ENCODE measurements at places on chromosomes 1 and 21.

- DNase-seq, result peak; percentile 35
These were observed at the start of gene PTGER3 for GRCh38 chr1:71047635-71048607. Gene PTGER3 (minus strand): TSS chr1:71047816. CDS start chr1:71047577, 239 bp downstream.

DNA sequence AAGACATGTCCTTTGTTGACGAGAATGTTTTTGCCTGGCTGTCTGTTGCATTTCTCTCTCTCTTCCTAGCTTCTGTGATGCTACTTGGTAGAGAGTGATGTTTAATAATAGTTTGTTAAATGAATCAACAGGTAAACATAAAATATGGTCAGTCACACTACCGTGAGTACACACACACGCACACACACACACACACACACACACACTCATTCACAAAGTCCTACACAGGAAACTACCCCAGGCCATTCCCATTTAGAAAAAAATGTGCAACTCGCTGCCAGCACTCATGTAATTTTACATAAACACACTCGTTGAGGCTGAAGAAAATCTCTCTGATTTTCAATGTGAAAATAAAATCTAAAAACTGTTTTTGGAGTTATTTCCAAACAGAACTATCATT is 38.7 kb downstream of the RUNX1 start:
- DNase-seq, result no peak

DNA sequence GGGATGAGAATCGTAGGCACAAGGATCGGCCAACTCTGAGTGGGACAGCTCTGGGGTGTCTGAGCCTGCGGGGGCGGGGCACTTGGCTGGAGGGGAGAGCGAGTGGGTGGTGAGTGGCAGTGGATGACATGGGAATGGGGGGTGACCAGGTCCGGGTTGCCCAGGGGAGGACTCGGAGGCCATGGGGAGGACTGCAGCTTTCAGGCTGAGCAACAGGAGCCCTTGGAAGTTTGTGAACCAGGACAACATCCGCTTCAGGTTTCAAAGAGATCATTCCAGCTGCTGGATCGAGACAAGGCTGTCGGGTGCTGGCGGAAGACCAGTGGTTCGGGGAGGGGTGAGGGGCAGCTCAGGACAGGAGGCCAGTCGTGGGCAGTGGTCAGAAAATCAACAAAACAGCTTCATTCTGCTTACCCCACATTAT is 124.4 kb upstream of the IRF2BP2 start:
- DNase-seq, result no peak

- DNase-seq, result no peak
These were observed 4.5 kb upstream of the CRABP2 start for GRCh38 chr1:156709757-156710489.

- peak; percentile 51 for DNase-seq
These were observed 779 bp downstream of the SON start for GRCh38 chr21:33543505-33544129.

DNA sequence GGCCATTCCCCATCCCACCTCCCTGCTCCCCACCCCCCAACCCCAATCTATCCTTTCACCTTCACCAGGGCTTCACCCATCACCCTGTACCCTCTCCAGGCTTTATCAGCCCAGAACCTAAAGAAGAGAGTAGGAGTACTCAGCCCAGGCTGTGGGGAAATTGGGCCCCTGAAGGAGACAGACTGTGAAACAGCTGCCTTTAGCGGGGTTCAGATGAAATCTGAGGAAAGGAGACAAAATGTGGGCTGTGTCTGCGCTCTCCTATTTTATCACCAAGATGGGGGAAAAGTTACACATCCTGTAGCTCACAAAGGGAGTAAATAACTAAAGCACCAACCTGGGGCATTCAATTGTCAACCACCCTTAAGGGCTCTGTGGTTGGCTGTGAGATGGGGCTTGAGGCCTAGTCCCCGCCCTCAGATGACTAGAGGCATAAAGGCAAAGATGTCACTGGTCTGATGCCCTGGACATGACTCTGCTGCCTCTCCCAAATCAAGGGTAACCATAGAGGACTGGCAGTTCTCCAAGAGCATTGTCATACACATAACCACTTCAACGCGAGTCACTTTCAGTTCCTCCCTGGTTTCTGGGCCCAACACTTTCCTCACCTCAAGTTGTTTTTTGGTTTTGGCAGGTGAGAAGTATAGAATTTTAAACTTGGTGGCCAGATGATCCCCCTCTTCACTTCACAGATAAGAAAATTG is 30.0 kb downstream of the SLC27A3 start:
- DNase-seq, result no peak

DNA sequence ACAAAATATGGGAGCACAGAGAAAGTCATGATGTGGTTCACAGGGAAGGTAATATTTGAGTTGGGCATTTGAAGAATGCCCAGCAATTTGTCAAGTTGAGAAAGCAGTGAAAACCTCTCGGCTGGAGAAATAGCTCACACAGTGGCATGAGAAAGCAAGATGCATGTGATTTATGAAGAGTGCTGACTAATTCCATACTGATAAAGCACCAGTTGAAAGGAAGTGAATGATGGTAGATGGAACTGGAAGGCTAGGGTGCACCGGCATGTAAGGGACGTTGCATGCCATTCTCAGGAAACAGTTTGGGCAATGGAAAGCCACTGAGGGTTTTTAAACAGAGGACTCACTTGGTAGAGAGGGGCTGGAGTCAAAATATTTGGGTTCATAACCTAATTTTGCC is 53.5 kb upstream of the MTF2 start:
- DNase-seq, result no peak

GRCh38 chr1:66998972-66999371 is 55.0 kb downstream of the SLC35D1 start:
- no peak for DNase-seq

- DNase-seq, result no peak
These were observed 182.1 kb downstream of the ETS2 start for GRCh38 chr21:38987633-38988508.

DNA sequence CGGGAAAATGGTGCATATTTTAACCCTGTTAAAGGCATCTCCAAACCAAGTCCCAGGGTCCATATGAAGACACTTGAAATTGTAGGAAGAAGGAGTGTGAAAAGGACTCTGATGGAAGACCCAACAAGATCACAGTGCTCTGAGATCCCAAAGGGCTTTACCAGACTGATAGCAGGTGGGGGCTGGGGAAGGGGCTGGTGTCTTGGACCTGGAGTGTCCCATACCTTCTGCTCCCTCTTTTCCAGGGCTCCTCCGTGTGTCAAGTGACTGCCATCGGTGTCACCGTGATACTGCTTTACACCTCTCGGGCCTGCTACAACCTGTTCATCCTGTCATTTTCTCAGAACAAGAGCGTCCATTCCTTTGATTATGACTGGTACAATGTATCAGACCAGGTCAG is 37.3 kb downstream of the GPR137B start:
- no peak for DNase-seq

GRCh38 chr21:17757671-17758070 is 61.5 kb downstream of the C21orf91 start:
- DNase-seq, result no peak

DNA sequence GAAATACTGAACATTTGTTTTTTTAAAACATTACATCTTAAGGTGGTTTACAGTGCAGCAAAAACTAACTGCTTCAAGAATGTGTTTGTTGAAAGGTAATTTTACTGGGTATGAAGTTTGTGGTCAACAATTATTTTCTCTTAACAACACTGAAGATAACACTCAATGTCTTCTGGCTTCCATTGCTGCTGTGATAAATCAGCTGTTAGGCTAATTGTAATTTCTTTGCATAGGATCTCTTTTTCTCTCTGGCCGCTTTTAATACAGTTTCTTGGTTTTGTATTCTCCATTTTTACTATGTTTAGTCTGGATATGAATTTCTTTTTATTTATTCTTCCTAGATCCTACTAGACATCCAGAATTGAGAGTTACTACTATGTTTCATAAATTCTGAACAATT is 44.9 kb downstream of the DOCK7 start:
- DNase-seq, result no peak

- DNase-seq, result no peak
These were observed 82.5 kb upstream of the MPC2 start for GRCh38 chr1:168019407-168019806.

- DNase-seq, result no peak
These were observed 108.5 kb downstream of the NFIA start for GRCh38 chr1:61190618-61191432.

- DNase-seq, result no peak
These were observed 4.3 kb upstream of the SPATC1L start for GRCh38 chr21:46188226-46189212.

DNA sequence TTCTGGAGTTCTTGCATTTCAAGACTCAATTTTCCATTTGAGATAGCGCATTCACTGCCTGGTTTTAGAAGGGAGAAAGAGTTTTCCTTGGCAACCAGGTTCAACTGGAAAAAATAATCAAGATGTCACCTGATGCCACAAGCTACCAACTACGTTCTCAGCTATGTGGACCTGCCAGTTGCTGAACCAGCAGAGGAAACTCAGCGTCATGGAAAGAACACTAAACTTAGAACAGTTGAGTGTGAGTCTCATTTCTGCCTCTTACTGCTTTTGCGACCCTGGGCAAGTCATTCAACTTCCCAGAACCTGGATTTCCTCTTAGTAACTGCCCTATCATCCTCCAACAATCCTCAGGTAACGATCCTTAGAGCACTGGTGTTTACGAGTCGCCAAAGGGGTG is 373.0 kb upstream of the ESRRG start:
- DNase-seq, result no peak

GRCh38 chr1:49240709-49241221 is 464.1 kb upstream of the BEND5 start:
- DNase-seq, result no peak

- DNase-seq, result no peak
These were observed 208.6 kb downstream of the LHX8 start for GRCh38 chr1:75342786-75343185.

GRCh38 chr1:193558491-193559028 is 372.1 kb upstream of the B3GALT2 start:
- no peak for DNase-seq

DNA sequence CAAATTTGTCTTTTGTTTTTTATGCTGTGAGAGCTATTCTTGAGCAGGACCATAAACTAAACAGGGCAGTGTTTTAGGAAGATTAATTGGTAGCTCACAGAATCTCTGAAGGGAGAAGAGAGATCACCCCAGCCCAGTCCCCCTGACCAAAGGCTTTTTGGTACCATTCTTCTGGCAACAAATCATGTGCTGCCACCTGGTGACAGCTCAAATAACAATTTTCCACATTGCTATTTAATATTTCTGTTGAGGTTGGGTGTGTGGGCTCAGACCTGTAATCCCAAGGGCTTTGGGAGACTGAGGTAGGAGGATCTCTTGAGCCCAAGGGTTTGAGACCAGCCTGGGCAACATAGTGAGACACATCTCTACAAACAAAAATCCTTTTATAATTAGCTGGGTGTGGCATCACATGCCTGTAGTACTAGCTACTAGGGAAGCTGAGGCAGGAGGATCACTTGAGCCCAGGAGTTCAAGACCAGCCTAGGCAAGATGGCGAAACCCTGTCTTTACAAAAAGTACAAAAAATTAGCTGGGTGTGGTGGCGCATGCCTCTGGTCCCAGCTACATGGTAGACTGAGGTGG is 2.2 kb upstream of the TESK2 start:
- DNase-seq, result peak; percentile 11

DNA sequence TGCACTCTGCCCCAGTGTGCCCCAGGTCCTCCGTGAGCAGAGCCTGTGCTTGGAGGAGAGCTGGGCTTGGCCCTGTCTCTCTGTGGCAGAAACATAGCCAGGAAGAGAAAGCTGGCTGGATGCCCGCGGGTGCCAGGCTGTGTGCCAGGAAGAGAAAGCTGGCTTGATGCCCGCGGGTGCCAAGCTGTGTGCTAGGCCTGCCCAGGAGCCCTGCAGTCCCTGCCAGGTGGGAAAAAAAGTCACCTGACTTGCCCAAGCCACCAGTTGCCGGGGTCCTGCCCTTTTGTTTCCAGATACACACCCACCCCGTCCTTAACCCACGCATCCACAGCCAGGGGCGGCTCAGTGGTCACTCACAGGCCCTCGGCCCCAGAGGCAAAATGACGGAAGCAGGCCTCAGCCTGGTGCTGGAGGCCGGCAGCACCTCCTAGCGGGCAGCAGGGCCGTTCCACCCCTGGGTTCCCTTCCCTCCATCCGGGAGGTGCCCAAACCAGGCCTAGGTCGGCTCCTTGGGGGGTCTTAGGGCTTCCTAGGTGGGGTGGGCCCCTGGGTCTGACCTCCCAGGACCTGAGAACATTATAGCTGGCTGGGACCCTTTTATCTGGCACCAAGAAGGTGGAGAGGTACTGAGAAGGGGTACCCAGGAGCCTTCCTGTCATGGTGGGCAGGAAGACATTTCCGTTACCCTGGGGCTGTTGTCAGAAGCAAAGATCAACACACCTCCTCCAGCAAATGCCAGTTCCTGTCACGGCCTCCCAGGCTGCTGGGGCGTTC is 9.1 kb downstream of the ITGB2 start:
- peak; percentile 35 for DNase-seq

- DNase-seq, result peak; percentile 6
These were observed 27.6 kb upstream of the ZNF697 start for GRCh38 chr1:119675349-119676345.

DNA sequence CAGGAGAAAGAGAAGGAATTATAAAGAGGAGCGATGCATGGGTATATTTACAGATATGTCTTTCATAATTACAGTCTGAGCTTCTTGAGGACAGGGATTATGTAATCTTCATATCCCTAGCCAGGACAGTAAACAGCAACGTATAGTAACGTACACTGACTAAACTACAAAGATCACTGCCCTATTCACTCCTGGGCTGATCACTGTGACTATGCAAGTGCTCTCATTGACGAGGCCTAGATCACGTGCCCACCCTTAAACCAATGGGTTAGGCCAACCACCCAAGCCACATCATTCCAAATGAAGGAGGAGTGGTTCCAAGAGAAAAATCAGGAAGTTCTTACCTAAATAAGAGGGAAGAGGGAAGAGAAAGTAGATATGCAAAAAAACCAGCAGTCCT is 18.5 kb downstream of the PIK3R3 start:
- DNase-seq, result no peak

- DNase-seq, result no peak
These were observed 49.6 kb downstream of the UBE2T start for GRCh38 chr1:202291961-202292712.

DNA sequence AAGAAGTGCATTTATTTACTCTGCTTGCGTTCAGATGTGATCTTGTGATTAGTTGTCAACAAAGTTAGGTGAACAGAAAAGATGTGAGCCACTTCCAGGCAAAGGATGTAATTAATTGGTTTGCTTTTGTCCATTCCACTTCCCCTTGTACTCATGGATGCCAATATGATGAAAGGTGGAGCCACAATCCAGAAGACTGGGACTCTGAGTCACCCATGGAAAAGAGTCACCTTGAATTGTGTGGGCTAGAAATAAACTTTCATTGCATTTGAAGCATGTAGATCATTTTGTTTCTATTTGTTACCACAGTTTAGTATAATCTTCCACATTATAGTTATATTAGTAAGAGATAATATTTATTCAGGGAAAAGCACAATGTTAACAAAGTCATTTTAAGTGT is 684.2 kb downstream of the LTN1 start:
- DNase-seq, result no peak

DNA sequence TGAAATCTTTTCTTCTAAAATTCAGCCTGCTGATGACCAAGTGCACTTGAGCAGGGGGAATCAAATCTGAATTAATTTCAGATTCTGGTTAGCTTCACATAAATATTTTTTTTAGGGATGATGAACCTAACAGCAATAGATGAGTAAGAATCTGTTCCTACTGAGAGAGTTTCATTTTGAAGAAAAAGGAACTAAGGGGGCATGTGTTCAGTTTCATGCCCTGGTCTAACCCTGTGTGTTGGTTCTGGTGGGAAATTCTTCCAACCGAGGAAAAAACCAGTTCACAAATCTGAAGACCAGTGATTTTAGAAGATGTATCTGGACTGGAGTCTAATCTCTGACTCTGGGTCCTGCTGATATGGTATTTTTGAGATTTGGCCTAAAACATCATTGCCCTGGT is 13.7 kb downstream of the SELL start:
- no peak for DNase-seq

GRCh38 chr1:45409276-45409675 is 69.0 kb upstream of the MUTYH start:
- no peak for DNase-seq

All from stimulated activated CD4-positive, alpha-beta T cell treated with anti-CD3 and anti-CD28 coated beads, Interleukin-15, amount 100 ng/mL, for 1 hour (primary cell).